ENCODE measurements at places on chromosomes 11 and 22.

GRCh38 chr22:48536541-48537342 lies 1290.9 kb downstream of the BRD1 start:
- DNase-seq = no peak

DNA sequence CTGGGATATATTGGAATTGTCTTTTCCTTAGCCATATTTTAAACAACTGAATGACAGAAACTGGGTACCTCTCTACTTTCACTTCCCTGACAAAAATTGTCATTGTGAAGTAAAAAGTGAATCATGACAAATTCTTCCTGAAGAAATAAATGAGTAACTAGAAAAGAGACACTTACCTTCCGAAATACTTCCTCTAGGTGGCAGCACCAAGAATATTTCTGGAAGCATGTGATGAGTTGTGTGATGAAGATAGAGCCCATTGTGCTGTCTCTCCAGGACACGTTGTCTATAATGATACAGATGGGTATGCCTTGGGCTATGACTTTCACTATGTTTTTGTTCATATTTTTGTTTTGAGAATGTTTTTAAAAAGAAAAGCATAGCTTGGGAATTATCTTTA lies 21.5 kb downstream of the CASP4 start:
- DNase-seq = no peak

DNA sequence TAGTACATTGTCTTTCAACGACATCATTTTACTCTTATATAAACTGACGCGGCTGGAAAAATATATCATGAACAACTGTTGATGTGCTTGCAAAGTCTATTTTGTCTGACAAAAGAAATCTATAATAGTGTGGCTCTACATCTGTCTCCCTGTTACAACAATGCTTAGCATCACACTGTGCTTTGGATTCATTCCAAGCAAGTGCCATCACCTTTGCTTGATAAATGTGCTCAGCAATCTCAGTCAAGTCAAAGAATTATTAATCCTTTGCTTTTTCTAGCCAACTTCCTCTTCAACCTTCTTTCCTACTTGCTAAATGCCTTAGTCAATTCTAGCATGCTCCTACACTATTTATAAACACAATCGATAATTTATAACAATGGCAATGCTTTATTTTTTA lies 140.5 kb downstream of the FCHSD2 start:
- DNase-seq = no peak

DNA sequence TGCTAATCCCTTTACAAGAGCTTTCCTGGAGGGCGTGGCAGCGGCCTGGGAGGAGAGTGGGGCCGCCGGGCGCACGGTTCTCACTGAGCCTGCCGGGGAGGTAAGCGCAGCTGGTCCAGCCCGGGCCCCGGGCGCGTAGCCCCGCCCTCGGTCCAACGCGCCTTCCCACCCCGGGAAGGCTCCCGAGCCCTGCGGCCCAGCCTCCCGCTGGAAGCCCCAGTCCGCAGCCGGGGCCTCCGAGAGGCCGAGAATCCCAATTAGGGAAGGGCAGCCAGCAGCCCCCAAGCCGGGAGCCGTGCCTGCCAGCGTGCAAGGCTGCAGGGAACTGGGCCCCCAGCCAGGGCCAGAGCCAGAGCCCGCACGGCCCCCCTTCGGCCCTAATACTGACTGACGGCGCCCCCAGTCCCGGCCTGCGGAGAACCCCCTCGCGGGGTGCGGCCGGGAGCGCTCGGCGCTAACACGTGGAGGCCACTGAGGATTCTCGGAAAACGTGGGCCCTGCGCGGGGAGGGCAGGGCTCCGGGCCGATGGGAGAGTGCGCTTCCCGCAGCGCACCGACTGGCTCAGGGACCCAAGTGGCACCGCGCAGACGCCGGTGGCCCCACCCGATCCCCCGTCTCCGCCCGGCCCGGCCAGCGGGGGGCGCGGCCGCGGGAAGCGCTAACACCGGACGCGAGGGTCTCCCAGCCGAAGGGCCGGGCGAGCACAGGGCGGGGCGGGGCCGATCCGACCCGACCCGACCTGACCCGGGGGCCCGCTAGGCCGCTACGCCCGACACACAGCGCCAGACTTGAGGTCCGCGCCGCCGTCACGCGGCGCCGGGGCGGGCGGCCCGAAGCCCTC lies 5.7 kb downstream of the ZFTA start:
- DNase-seq = no peak

DNA sequence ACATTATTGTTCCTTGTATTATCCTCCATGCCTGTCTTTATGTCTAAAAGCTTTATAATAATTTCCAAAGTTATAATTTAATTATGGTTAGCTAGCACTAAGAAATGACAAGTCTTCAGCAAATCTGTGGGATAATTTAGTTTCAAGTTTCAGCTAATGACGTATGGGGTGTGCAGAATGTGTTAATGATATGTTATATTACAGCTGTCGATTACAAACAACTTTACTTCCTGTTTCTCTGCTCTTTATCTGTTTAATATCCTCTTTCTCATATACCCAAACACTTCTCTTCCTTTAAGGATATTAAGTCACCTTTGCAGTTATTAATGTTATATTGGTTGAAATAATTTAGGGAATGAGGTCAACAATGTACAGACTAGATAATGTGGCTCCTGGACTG lies 161.8 kb downstream of the CASP12 start:
- no peak for DNase-seq

DNA sequence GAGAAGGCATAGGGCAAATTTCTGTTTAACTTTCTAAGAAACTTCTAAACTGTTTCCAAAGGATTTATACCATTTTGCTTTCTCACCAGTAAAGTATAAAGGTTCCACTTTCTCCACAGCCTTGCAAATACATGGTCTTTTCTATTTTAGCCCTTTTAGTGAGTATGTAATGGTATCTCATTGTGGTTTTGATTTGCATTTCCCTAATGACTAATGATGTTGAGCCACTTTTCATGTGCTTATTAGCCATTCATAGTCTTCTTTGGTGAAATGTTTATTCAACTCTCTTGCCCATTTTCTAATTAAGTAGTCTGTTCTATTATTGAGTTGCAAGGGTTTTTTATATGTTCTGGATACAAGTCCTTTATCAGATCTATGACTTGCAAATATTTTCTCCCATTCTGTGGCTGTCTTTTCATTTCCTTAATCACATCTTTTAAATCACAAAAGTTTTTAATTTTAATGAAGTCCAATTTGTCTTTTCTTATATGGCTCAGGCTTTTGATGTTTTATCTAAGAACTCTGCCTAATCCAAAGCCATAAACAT lies 83.8 kb upstream of the KCNQ1OT1 start:
- DNase-seq = no peak

DNA sequence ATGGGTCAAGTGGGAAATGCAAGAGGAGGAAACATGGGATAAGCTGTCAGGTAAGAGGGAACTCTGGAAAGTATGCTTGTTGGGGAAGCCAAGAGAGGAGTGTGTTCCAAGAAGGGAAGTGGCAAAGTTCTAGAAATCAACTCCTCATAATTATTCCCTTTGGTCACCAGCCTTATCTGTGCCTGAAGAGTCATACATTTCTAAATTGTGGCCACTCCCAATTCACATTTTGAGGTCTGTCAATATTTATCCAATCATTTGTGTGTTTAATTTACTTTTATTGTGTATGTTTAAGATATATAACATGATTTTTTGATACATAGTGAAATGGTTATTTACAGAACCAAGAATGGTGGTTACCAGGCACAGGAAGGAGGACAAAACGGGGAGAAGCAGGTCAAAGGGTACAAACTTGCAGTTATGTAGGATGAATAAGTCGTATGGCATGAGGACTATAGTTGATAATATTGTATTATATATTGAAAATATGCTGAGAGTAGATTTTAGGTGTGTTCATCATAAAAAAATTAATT lies 131.7 kb downstream of the GRIA4 start:
- DNase-seq = no peak

DNA sequence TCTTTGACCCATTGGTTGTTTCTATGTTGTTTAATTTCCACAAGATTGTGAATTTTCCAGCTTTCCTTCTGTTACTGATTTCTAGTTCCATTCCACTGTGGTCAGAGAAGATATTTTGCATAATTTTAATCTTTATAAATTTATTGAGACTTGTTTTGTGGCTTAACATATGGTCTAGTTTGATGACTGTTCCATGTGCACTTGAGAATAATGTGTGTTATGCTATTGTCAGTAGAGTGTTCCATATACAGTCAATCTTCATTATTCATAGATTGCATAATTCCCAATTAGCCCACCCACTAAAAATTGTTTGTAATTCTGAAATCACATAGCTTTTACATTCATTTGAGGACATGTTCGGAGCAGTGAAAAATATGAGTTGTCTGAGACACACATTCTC lies 346.1 kb upstream of the DDI1 start:
- DNase-seq = no peak

DNA sequence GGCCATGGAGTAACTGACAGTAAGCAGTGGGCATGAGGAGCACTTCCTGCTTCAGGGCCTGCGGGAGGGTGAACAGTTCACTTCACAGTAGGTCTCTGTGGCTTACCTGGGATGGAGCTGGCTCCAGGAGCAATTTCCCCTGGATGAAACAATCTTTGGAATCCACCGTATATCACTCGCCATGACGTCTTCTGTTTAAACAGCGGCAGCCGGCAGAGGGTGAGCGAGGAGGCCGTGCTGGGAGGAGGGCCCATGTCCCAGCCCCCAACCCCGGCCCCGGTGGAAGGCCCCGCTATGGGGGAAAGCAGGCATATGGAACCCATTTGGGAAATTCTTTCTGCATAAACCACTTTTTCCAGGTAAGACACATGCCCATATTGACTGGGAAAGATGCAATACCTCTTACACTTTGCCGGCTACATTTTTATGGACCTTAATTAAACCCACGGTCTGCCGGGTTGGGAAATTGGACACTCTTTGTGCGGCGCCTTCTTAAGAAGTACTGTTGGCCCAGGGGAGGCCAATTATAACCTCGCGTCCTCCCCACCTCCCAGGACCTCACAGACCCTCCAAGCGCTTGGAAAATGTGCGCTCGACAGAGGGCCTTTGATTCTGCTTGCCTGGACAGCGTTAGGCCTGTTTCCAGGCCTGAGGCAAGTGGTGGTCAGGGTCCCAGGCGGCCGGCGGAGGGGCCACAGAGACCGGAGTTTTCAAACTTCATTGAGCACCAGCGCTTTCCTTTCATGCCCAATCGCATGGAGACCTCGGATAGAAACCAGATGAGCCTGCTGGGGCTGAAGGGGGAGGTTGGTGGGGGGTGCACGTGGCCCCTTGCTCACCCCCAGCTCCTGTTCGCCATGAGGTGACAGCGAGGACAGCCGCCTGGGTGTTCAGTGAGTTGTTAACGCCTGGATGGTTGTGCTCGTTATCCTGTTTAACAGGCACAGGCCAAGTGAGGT lies 40.4 kb downstream of the SMIM38 start:
- DNase-seq = no peak

- DNase-seq = no peak
Observed at GRCh38 chr11:94023856-94024255, 2.7 kb downstream of the HEPHL1 start.

DNA sequence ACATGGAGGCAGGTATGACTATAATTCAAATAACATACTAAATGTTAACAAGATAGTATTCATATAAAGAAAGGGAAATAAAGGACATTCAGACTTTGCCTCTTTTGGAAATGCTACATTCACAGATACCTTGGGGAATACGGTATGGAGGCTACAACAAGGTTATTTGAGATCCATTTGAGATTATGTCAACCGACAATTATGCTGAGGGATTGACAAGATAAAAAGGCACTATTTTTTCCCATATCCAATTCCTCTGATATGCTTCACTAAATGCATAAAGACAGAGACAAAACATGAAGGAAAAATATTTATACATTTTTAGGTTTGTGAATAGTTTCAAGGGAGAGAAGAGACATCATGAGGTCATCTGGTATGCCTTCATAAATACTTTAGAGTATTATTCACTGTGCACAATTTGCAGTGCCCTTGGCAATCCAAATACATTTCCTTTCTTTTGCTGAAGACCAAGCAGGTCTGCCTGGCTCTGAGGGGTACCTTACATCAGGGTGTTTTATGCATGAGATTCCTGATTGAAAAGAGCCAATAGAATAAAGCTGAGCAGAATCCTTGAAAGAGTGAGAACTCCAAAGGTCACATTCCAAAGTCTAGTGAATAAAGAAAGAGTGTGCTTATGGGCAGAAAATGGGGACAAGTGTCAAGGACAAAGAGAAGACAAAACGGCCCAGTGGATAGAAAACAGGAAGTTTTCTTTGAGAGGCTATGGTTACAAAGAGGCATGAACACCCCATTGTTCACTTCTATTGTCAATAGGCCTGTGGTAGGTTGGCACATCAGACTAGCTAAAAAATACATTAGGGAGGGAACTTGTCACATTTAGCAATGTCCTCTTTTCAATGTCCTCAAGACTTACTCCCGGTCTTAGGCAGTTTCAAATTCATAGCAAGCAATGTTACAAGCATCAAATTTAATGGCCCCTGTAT lies 455.8 kb downstream of the LRRC4C start:
- DNase-seq = no peak

- DNase-seq = no peak
Observed at GRCh38 chr11:18633256-18634139, 644 bp downstream of the SPTY2D1 start.

DNA sequence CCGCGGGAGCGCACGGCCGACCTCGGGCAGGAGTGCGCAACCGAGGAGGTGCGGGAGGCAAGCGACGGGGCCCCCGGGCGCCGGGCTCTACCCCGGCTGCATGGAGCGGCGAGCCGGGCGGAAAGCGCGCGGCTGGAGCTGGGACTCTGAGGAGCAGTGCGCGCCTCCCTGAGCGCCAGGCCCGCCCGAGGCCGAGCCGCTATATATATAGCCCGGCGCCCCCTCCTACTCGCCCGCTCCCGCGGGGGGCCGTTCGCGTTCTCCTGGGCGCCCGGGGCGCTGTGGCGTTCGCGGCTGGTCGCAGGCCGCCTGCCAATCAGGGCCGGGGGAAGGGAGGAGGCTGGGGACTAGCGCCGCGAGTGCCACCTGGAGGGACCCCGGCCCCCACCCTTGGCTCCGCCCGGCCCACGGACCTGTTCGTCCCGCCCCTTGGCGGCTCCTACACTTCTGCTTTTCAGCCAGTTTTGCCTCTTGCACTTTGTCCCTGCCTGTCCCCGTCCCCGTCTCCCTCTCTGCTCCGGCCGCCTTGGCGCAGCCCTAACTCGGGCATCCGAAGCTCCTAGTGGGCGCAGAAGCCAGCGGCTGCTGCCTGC lies at the start of gene FGF4:
Gene FGF4 (minus strand): TSS at position 179 of the 593 bp plus-strand sequence. CDS start 257 bp downstream, outside the sequence.
- DNase-seq = no peak
